ENCODE measurements at places on chromosomes 1 and 21.
A peak's percentile ranks its signal among the peaks of the same experiment; 100 is the strongest.

GRCh38 chr1:224640587-224640986 is 24.5 kb downstream of the CNIH3 start:
- DNase-seq = no peak

- no peak for DNase-seq
Observed at GRCh38 chr1:68328490-68328889, 96.2 kb upstream of the WLS start.

- no peak for DNase-seq
Observed at GRCh38 chr1:29382851-29383745, 146.8 kb downstream of the PTPRU start.

- DNase-seq = no peak
Observed at GRCh38 chr1:64886877-64887276, 79.5 kb downstream of the JAK1 start.

- no peak for DNase-seq
Observed at GRCh38 chr1:100799548-100799947, 80.0 kb downstream of the VCAM1 start.

GRCh38 chr1:15833069-15833679 is 14.3 kb upstream of the SPEN start:
- peak; percentile 89 for DNase-seq

DNA sequence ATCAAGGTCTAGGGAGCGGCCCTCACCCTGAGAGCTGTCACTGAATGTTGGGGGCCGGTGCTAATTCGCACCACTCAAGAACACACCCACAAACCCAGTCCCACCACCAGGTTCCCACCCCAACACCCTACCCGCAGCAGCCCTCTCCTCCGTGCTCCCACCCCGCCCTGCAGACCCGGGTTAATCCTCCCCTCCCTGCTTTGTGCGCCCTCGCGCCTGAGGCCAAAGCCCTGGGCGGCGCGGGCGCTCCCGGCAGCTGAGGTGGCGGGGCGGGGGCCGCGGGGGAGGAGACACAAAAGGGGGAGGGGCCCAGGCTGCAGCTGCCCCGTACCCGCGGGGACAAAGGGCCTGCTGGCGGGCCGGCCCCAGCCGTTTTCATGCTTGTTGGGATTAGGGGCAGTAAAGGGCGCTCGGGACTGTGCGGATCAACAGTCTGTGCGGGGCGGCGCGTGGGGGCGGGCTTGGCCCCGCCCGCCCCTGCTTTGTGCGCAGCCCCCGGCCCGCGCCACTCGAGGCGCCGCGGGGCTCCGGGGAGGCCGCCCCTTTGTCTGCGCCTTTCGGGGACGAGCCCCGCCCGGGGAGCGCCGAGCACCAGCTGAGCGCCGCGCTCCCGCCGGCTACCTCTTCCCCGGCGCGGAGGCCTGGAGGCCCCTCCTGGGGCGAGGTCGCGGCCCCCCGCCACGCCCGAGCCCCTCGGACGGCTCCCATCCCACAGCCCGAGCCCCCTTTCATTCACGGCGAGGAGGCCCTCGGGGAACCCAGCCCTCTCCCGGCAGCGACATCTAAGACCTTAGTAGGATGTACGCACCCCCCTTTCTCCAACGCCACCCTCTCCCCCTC is 10.9 kb downstream of the C1orf216 start:
- DNase-seq = peak; percentile 79

DNA sequence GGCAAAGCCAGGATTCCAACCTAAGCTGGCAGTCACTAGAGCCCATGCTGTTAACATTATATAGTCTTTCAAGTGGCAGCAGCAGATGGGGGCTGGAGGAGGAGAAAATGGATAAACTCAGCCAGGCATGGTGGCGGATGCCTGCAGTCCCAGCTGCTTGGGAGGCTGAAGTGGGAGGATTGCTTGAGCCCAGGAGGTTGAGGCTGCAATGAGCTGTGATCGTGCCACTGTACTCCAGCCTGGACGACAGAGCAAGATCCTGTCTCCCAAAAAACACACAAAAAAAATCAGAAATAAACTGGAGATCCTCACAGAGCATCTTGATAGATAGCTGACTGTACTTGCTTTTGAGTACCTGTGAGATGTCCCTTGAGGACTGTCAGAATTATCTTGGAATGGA is 13.4 kb upstream of the WDR26 start:
- DNase-seq = no peak

- DNase-seq = no peak
Observed at GRCh38 chr1:228885845-228886244, 150.6 kb downstream of the RHOU start.

GRCh38 chr1:41905093-41905675 is 13.5 kb downstream of the HIVEP3 start:
- no peak for DNase-seq

- DNase-seq = no peak
Observed at GRCh38 chr1:70277875-70278274, 56.7 kb downstream of the SRSF11 start.

DNA sequence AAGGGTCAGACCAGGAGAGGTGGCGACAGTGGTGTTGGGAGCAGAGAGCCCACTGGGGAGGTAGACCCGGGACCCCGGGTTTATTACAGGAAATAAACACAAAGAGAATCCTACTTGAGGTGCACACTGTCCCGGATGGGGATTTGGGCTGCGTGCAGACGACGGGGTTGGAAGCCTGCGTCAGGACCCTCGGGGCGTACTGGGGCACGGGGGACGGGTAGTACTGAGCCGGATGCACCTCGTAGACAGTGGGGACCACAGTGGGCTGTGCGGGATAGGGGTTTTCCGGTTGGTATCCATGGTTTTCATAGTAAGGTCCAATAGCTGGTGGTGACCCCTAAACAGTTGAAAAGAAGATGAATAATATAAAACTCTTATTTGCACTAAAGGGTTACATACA is 13.7 kb downstream of the TMPRSS2 start:
- DNase-seq = no peak

- DNase-seq = no peak
Observed at GRCh38 chr1:206658264-206658980, 23.1 kb downstream of the DYRK3 start.

DNA sequence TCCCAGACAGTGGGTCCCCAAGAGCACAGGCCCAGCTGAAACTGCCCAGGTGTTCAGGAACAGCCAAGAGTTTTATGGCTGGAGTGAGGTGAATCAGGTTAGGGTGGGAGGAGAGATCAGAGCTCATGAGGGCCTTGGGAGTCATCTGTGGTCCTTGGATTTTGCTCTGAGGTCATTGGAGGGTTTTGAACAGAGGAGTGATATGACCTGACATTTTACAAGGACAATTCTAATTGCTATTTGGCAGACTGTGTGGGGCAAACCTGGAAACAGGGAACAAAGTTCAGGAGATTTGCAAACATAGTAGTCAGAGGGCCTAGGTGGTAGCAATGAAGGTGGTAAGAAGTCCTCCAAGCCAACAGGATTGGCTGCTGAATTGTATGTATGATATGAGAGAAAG is 31.1 kb upstream of the LRRN2 start:
- DNase-seq = no peak

- no peak for DNase-seq
Observed at GRCh38 chr1:154769193-154769895, 100.7 kb downstream of the KCNN3 start.

DNA sequence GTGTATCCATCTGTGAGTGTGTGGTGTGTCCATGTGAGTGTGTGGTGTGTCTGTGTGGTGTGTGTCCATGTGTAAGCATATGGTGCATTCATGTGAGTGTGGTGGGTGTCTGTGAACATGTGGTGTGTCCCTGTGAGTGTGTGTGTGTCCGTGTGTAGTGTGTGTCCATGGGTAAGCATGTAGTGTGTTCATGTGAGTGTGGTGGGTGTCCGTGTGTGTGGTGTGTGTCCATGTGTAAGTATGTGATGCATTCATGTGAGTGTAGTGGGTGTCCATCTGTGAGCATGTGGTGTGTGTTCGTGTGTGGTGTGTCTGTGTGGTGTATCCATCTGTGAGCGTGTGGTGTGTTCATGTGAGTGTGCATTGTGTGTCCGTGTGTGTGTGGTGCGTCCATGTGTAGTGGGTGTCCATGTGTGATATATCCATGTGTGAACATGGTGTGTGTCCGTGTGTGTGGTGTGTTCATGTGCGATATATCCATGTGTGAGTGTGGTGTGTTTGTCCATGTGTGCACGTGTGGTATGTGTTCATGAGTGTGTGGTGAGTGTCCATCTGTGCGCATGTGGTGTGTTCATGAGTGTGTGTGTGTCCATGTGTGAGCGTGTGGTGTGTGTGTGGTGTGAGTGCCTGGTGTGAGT is 12.3 kb downstream of the SLC19A1 start:
- no peak for DNase-seq

GRCh38 chr1:54268762-54269297 is 68.9 kb downstream of the MRPL37 start:
- DNase-seq = no peak

DNA sequence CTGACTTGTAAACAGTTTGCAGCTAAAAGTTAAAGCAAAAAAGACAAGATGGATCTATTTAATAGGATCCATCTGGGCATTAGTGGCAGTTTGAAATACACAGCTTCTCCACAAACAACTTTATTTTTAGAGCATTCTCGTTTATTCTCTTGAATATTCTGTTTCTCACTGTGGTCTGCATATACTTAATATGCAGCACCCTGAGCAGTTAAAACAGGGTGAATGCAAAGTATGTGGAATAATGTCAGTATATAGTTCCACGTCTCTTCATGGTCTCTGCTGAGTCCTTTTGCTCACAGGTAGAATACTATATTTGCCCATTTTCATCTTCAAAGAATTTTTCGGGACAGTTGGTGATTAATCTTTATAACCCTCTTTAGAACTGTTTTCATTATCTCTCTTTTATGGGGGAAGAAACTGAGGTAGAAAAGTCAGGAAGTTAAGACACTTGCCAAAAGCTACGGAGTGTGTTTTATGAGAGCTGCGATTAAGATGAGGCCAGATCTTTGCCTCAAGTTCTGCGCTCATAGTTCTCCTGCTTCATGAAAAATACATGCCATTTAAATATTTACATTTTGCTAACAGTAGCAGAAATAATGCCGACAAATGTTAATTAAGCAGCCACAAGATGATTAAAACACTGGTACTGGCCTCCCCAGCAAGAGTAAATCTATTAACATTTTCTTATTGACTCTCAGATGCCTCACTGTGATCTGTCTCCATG is 115.6 kb downstream of the PTBP2 start:
- no peak for DNase-seq

DNA sequence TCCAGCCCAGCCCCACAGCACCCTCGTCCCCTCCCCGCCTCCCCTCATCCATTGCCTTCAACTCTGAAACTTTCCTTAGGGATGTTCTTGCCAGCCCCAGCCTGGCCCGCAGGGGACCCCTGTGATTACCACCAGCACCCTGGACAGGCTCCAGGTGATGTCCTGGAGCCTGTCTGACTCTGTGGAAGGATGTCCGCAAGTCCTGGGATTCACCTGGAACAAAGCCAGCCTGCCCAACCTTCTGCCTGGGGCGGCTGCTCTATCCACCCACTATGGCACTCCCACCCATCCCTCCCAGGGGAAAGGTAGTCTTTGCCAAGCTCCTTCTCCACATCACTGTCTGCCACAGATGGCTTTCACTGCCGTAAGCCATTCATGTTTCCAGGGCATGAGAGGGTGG is 24.4 kb upstream of the PTPRF start:
- no peak for DNase-seq

DNA sequence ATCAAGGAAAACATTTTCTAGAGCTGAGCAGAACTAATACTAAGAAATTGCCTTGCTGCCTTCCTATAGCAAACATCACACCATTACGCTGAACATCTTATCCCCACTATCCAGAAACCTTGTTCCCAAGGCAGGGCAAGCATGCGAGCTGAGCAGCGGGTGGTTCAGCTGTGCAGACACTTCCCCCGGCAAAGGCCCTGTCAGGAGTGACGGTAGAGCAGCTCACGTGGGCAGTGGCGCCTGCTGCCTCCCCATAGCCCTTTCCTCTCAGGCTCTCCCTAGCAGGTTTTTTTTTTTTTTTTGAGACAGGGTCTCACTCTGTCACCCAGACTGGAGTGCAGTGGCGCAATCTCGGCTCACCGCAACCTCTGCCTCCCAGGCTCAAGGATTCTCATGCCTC is 13.7 kb upstream of the ANGPTL7 start:
- no peak for DNase-seq

DNA sequence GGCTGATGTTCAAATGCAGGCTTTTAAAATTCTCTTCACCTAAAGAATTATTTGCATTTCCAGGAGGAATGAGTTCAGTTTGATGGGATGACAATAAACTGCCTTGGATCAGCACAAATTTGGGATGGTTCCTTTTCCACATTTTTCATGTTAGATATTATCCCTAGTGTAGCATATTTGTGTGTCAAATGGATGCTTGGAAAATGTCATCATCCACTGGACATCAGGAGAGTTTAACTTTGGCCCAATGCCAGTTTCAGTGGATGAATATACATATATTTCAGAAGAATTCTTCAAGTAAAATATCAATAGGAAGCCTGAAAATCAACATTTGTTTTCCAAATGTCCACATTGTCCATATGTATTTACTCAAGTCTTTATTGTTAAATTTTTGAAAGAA is 116.5 kb upstream of the COL24A1 start:
- DNase-seq = no peak

DNA sequence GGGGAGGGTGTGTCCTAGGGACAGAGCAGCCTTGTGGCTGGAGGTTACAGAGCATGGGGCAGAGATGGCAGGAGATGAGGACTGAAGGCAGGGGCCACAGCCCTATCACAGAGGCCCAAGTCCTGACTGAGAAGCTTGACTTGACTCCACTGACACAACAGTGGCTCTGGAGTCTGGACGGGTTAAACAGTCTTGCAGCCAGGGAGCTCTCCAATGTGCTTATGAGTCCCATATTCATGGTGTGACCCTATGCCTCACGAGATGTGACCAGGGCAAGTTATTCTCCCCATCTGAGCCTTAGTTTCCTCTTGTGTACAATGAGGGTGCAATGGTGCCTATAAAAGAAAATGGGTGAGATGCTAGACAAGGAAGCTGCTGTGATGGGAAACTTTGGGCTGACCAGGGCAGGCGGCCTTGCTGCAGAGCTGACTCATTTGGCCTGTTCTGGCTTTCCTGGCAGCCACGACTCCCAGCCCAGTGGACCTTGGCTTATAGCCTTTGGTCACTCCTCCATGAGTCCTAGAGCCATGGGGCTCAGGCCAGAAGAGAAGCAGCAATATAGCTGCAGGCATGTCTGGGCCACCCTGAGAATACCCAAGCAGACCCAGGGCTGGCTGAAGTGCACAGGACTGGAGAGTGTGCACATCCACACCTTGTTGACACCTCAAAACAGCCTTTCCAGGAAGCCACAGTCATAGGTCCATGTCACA is 2.8 kb upstream of the TTC22 start:
- DNase-seq = no peak

GRCh38 chr1:171250263-171250662 is 2.0 kb downstream of the FMO1 start:
- peak; percentile 25 for DNase-seq

- no peak for DNase-seq
Observed at GRCh38 chr1:180382326-180383115, 119.9 kb downstream of the ACBD6 start.

DNA sequence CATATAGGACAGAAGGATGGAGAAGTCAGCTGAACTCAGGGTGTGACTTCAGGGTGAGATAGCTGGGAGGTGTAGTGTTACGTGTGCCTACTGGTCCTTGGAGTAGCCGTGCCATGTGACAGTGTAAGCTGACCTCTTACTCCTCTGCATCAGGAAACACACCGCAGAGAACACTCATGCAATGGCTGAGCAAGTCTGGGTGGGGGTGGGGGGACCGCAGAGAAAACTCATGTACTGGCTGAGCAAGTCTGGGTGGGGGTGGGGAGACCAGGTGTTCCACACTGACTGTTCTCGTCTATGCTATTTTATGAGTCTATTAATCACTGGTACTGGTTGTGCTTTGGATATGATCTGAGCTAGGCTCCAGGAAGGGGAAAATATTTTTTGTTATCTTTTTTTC is 233.1 kb downstream of the PAPPA2 start:
- DNase-seq = peak; percentile 31

GRCh38 chr1:8889103-8889846 is 10.8 kb upstream of the ENO1 start:
- DNase-seq = no peak
